ENCODE measurements at places on chromosomes 7 and 10.

DNA sequence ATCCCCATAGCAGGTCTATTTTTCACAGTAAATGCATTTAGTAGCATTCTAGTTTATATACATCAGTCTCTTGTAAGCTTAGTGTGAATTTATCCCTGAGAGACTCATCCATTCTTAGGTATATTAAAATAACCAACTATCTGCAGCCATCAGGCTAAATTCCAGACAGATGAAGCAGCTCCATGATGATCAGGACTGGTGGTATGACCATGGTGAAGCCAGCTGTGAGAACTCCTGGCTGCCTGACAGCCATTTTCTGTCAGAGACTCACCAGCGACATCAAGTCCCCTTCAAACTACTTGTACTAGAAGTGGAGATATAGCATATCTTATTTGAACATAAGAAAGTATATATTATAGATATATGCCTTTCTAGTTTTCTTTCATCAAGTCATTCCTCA is 70.3 kb upstream of the GSDME start:
- DNase-seq = no peak

- no peak for DNase-seq
These were observed 34.2 kb downstream of the CAMK2B start for GRCh38 chr7:44291066-44291732.

- DNase-seq = no peak
These were observed 7.2 kb downstream of the STK32C start for GRCh38 chr10:132300582-132300981.

- no peak for DNase-seq
These were observed 122.3 kb upstream of the GALNT17 start for GRCh38 chr7:71009636-71010035.

DNA sequence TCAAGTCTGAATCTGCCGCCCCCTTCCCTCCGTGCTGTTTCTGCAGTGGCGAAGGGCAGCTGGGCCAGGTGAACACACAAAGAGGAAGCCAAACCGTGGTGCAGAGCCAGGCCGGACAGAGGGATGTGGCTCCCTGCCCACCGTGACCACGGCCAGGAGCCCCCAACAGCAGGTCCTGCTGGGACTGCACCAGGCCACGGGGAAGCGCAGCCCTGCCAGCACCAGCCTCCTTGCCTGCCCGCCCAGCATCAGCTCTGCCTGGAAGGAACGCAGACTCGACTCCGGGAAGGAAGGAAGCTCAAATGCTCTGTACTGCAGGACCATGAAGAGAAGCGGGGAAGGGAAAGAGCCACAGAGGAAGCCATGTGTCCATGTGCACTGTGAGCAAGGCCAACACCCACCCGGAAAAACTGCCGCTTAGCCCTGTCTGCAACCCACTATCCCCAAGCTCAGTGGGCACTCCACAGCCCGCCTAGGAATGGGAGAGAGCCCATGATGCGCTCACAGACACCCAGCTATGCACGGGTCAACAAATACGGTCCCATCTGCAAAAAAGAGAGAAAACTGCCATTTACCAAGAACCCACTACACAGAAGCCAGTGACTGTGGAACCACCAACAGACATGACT is 19.0 kb downstream of the GPER1 start:
- no peak for DNase-seq

DNA sequence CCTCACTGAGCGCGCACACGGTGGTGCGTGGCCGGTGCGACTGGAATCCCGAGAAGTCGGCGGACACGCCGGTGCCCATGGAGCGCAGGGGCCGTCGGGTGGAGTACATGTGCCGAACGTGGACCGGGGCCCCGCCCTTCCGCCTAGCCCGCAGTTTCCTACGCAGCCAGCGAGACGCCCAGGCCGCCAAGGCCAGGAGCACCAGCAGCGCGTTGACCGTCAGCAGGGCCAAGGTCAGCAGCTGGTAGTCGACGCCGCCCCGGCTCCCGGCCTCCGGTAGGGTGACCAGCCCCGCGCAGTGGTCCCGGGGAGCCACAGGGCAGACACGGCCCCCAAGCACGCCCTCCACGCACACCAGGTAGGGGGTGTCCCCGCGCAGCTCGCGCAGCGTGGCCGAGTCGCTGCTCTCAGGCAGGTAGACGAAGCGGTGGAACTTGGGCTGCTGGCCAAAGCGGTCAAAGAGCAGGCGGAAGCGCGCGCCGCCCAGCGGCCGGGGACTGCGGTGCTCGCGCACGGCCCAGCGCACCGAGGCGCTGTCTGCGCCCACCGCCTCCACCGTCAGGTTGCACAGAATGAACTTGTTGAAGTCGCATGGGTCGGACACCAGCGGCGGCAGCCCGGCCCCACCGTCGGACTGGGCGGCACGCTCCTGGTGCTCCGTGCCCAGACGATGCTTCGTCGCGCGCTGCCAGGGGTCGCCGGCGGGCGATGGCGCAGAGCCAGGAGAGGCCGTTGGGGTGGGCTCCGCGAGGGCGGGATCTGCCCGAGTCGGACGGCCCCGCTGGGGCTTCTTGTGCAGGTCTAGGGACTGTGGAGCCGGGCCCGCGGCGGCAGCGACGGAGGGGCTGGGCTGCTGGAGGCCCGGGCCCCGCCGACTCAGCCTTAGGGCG is 2.2 kb downstream of the TRIL start:
- DNase-seq = peak; percentile 73

DNA sequence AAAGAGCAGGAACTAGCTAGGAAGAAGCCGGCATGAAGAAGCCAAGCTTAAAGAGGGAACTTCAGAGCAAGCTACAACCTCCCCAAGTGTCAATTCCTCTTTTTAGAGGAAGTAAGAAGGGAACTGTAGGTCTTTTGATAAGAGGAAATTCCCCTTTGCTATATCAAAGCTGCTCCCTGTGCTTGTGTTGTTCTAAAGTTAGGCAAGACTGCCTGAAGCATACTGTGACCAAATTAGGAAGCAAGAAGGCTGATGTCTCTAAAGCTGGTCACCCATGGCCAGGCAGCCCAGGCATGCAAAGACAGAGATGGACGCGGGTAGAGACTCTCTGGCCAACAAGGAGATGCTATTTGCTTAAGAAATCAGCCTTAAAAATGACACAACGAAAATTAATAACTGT is 87.9 kb downstream of the RNF216 start:
- no peak for DNase-seq

- DNase-seq = no peak
These were observed 15.8 kb upstream of the BPGM start for GRCh38 chr7:134630893-134631292.

GRCh38 chr10:112958275-112958995 is 8.4 kb downstream of the TCF7L2 start:
- DNase-seq = no peak

- peak; percentile 55 for DNase-seq
These were observed 9.1 kb downstream of the RPA3 start for GRCh38 chr7:7709291-7709690.

DNA sequence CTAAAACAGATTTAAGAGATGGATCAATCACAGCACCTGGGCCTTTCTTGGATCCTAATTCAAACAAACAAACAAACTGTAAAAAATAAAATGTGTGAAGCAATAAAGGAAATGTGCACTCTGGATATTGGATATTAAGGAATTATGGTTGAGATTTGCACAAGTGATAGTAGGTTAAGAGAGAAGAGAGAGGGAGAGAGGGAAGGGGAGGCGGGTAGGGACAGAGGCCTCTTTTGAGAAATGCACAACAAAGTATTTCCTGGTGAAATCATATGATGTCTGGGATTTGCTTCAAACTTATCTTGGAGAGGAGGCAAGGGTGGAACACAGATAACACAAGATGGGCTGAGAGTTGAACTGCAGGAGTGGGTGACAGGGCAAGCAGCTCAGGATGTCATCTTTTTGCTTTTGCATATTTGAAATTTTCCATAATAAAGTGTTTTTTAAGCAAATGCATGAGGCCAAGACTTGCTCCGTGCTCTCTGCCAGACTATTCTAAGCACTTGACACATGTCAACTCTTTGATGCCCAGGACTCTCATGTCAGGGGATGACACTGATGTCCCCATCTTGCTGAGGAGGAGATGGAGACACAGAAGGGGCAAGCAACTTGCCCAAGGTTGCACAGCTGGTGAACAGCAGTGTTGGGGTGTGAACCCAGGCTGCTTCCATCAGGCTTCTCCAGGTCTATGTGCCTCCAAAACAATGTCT is 9.1 kb upstream of the AEBP1 start:
- no peak for DNase-seq

DNA sequence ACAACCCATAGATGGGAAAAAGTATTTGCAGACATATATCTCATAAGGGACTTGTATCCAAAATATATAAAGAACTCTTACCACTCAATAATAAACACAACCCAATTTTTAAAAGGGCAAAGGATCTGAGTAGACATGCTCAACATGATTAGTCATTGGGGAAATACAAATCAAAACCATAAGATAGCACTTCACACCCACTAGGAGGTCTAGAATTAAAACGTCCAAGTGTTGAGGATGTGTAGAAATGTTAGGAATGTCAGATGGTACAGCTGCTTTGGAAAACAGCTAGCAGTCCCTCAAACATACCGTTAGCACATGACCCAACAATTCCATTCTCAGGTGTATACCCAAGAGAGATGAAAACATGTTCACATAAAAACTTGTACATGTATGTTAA is 8.3 kb downstream of the PSTK start:
- DNase-seq = no peak

DNA sequence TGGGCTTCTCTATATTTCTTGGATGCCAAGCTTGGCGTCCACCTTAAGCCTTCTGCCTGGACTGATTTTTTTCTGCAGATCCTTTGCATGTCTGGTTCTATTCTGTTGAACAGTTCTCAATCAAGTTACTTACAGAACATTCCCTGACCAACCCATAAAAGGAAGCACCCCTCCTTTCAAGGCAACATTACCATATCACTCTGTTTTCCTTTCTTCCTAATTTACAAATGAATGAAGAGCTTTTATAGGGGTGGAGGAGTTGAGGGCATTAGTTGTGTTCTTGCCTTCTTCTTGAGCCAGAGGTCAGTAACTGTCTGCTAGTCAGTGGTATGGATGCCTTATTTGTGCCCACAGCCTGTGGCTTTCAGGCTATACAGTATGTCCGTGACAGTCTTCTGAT is 361.0 kb downstream of the PHTF2 start:
- no peak for DNase-seq

- no peak for DNase-seq
These were observed 74.8 kb downstream of the PARD3 start for GRCh38 chr10:34740321-34740720.

DNA sequence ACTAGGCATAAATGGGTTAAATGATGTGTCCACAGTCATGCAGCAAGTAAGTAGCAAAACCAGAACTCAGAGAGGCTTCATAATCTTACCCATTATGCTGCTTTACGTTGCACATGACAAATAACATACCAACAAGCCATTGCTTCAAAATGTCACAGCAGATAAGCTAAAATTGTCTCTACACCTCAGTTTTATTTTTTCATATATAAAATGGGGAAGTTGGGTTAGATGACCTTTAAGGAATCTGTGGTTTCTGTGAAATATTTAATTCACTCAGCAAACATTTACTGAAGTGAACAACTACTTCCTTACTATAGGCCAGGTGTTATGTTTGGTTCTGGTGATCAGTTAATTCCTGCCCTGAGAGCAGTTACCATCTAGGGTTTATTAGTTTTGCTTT is 2.2 kb upstream of the ASCC1 start:
- no peak for DNase-seq

DNA sequence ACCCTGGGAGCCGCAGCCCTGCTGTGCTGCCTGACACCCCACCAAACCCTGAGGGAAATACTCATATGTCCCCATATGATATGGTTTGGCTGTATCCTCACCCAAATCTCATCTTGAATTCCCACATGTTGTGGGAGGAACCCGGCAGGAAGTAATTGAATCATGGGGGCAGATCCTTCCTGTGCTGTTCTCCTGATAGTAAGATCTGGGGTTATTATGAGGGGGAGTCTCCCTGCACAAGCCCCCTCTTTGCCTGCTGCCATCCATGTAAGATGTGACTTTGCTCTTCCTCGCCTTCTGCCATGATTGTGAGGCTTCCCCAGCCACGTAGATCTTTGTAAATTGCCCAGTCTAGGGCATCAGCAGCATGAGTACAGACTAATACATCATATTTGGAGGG is 68.7 kb downstream of the RGS10 start:
- no peak for DNase-seq

GRCh38 chr10:82934429-82934828 is 1059.4 kb downstream of the NRG3 start:
- DNase-seq = no peak

DNA sequence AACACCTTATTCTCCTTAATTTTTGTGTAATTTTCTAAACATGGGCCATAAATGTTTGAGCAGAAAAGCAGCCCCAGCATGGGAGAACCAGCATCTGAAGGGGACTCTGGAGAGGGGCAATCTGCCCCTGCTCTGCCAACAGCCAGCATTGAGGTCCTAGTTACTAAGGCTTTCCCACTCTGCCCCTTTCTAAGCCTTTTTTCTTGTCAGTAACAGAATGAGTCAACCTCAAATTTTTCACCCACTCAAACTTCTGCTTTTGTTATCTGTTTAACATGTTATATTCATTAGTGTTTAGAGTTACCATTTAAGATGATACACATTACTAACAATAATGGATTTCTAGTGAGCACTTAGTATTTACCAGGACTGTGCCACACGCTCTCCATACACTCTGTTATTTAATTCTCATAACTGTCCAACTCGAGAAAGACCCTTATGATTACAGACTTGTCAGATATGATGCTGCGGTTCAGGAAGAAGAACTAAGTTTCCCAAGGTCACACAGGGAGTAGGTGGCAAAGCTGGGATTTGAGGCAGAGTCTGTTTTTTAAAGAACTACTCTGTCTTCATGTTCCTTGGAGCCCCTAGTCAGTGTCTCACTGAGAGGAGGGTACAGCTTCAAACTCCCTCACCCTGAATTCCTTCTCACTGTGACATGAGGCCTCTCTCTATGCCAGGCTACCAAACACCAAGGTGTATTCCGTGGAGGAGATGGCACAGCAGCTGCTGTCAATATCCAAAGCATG is 19.9 kb upstream of the GPAM start:
- DNase-seq = no peak

DNA sequence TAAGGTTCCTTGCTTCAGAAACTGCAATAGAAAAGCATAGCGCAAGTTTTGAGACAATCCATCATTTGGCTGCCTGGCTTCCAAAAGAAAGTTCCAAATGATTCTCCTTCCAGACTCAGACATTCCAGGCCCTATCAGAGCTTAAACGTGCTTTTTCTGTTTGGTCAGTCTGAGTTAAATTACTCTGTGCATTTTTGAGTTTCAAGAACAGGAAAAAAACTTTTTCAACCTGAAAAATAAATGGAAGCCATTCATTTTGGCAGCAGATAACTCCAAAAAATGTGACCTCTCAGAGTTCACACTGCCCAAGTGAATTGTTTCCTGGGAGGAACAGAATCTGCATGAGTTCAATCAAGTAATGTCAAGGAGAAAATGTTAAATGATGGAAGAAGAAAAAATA is 354.2 kb downstream of the CXCL12 start:
- no peak for DNase-seq

- no peak for DNase-seq
These were observed 114.3 kb downstream of the TBXAS1 start for GRCh38 chr7:139943401-139943800.

DNA sequence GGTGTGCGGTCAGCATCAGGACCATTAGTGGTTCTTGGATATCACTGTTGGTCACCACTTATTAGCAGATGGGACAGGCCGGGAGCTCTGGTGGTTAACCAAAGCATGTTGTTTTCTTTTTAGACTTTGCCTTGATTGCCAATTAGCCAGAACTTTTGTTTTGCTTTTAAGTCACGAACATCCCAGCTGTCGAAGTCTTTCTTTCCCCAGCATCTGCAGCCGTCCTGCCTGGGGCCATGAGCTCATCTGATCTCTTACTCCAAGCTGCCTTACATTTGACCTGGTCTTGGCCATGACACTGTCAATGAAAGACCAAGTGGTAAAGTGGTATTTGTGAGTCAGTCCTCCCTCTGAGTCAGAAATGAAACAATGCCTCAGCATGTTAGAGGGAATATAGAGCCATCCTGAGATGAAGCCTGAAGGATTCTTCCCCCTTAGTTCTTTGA is 53.9 kb upstream of the CREB5 start:
- DNase-seq = peak; percentile 65

Data from DMS 273 treated with DMSO at 0.1 percent for 48 hours (cell line).